Activated naive CD8-positive, alpha-beta T cell treated with anti-CD3 and anti-CD28 coated beads for 36 hours (primary cell): ENCODE measurements at places on chromosomes 7 and 10.

- DNase-seq, result no peak
These were observed 26.8 kb upstream of the FGL2 start for GRCh38 chr7:77226357-77226839.

GRCh38 chr10:126131341-126131740 lies 235.0 kb downstream of the FANK1 start:
- no peak for DNase-seq

DNA sequence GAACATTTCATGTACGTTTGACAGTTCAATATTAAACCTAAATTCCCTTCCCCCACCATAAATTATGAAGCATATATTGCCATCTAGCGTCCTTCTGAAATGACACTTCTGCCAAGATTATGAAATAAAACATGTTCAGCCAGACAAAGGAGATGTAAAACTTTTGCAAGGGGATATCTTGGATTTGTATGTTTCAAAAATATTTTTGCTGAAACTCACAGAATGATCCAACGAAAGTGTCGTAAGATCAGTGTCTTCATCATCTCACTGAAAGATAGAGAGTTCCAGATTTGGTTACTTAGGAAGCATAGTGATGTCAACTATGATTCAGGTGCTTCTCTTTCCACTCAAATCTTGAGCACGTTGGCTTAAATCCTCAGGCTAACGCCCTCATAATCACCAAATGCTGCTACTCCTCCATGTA lies 904.3 kb downstream of the XPNPEP1 start:
- DNase-seq, result no peak

DNA sequence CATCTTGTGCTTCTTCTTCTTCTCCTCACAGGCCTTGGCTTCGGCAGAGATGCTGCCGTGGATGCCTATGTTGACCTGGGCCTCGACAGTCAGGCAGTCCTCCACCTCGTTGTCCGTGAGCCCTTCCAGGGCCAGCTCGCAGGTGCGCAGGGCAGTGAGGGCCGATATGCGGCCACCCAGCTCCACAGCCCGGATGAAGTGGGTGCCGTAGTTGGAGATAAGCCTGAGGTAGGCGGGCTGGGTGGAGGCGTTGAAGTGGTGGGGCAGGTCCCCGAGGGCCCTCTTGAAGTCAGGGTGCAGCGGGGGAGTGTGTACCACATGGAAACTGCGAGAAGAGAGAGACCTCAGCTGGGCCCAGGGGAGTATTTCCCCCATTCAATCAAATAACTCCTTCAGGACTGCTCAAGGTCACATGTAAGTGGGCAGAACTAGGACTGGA lies 3.7 kb downstream of the PRF1 start:
- no peak for DNase-seq

GRCh38 chr7:115293628-115294240 lies 371.8 kb downstream of the MDFIC start:
- DNase-seq, result no peak

DNA sequence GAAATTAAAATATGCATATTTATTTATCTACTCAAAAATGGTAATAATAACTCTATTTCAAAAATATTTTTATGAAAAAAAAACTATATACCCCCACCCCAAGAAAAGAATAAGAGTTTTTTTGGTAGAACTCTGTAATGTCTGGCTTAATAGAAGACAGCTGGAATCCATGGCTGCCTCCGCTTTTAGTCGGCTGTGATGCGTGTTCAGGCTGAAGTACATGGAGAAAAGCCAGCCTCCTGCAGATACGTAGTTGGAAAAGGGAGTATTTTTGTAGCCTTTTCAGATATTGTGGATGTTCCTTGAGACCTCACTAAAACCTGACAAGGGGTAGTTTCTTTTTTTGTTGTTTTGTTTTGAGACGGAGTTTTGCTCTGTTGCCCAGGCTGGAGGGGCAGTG lies 10.0 kb downstream of the FOXK1 start:
- DNase-seq, result no peak

DNA sequence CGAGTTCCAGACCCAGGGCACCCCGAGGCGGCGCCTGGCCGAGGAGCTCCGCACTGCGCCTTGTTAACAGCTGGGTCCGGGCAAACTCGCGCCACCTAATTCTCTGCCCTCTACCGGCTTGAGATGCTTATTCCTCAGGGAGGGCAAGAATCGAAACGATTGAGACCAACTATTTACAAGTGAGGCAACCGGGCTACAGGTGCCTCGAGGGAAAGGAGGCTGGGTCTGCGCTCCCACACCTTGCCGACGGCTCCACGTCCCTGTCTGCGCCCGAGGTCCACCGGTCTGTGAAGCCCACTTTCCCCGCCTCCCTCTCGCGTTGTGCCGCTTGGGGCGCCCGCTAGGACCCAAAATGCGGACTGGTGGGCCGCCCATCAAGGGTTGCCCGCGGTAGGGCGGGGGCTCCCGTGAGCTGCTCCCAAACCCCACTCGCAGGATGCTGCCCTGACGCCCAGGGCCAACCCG lies 527 bp downstream of the AKR1B1 start:
- peak; percentile 70 for DNase-seq

DNA sequence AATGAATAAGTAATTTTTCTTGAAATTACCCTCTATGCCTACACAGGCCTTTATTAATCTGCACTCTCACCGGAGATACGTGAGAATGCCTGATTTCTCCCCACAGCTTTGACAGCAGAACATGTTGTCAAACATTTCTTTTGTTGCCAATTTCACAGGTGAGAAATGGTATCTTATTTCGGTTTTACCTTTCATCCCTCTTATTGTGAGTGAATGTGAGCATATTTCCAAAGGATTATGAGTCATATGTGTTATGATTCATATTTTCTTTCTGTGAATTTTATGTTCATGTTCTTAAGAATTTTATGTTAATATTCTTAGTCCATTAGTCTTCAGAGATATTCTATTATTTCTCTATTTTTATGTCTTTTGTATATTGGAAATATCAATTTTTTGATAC lies 965.1 kb downstream of the CCSER2 start:
- DNase-seq, result no peak

DNA sequence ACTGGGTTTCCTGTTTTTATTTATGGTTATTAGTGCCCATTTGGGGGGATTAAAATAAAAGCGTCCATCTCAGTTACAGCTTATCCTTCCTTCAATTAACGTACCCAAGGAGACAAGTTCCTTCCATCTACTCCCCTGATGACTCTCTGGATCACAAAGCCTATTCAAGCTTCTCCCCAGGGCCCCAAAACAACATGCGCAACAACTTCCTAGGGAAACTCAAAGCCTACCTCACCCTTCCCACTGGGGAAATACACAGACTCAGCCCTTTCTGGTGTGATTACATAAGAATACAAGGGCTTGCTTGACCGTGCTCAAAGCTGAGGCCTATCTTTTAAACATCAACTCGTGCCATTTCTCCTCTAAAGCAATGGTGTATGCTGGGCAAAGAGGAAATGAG lies 112.4 kb downstream of the CDK6 start:
- DNase-seq, result no peak
